ENCODE measurements at places on chromosomes 7 and 10.

DNA sequence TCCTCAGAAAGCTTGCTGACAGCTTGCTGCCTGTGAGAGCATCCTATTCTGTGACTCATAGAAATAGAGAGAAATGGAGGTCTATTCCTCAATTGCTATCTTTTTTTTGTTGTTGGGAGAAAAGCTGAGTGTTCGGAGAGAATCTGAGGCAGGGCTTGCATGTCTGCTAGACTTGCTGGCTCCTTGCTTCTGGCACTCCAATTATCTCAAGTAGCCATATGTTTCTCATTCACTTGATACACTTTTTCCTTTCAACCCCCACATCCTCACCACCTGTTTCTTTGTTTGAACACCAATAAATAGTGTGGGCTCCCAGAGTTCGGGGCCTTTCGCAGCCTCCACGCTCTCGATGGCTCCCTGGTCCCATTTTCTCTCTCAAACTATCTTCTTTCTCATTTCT, 172.2 kb downstream of the SH2D4B start:
- no peak for DNase-seq

- no peak for DNase-seq
These were observed 30.2 kb downstream of the MICALL2 start for GRCh38 chr7:1428941-1429501.

DNA sequence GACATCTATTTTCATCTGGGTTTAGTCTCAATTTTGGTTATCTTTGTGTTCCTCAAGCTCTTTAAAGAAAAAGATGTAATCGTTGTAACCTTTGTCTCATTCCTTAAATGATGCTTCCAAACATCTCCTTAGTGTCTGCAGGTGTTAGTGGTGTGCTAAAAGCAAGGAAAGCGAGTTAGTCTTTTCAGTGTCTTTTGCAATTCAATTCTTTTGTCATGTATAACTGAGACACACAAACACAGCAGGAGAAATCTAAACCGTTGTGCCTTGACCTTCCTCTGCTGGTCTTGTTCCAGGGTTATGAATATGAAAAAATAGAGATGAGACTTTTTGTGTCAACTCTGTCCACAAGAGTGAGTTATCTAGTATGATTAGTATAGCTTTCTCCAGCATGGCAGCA, 40.7 kb downstream of the PIK3CG start:
- no peak for DNase-seq

- no peak for DNase-seq
These were observed 81.1 kb upstream of the PRKG1 start for GRCh38 chr10:50992972-50993766.

DNA sequence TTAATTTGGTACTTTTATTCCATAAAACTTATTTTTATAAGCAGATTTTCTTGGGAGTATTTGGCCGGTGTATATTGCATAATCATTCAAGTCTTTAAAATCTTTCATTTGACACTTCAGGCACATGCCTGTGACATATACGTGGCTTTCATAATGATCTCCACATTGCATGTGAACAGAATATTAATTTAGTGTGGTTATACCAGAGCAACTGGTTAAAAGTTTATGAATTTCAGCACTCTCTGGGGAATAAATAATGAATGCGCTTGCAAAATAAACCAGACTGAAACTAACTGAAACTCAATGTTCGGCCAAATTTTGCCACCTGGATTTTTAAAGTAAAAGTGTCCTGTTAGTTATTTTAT, 242.3 kb downstream of the GLI3 start:
- DNase-seq = no peak

GRCh38 chr7:18018296-18019215, 9.1 kb downstream of the PRPS1L1 start:
- DNase-seq = no peak

DNA sequence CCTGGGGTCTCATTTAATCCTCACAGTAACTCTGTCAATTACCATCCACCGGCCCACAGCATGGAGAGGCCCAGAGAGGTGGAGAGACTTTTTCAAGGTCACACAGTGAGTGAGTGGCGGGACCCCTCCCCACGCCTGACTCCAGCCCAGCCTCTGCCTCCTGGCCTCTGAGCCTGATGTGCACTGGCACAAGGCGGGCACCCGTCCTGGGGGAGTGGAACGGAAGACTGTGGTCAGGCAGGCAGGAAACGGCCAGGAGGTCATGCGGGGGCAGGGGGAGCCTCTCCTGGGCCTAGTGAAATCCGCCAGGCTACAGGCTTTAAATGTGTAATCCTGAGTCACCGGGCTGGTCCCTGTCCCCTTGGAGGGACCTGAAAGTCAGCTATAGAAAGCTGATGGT, 32.2 kb downstream of the ZCCHC24 start:
- DNase-seq = no peak

- DNase-seq = peak; percentile 29
These were observed 24.3 kb downstream of the TECTB start for GRCh38 chr10:112307358-112308124.

GRCh38 chr7:134547397-134548054, 1.4 kb upstream of the AKR1B15 start:
- DNase-seq = peak; percentile 72

DNA sequence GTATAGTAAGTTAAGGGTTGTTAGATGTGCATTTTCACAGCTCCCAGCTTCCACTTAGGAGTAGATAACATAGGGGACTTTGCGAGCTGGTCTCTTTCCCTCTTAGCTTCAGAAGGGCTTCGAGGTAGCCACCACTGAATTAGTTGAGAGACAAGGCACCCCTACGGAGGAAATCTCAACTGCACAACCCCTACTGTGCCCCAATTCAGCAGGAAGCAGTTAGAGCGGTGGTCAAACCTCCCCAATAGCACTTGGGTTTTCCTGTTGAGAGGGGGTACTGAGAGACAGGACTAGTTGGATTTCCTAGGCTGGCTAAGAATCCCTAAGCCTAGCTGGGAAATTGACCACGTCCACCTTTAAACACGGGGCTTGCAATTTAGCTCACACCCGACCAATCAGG, 1.1 kb upstream of the HERPUD2 start:
- DNase-seq = no peak

GRCh38 chr7:33904681-33905388, 504 bp upstream of the BMPER start:
- no peak for DNase-seq

GRCh38 chr7:132053871-132054270, 497.4 kb upstream of the PODXL start:
- DNase-seq = no peak

GRCh38 chr10:30079408-30079807, 20.0 kb upstream of the JCAD start:
- no peak for DNase-seq

- no peak for DNase-seq
These were observed 23.0 kb downstream of the PCGF6 start for GRCh38 chr10:103327906-103328305.
